Activated T-helper 17 cell treated with anti-CD3 and anti-CD28 coated beads, Interleukin-2, amount 50 U/mL, for 72 hours (primary cell): ENCODE measurements at places on chromosomes 1 and 21.

DNA sequence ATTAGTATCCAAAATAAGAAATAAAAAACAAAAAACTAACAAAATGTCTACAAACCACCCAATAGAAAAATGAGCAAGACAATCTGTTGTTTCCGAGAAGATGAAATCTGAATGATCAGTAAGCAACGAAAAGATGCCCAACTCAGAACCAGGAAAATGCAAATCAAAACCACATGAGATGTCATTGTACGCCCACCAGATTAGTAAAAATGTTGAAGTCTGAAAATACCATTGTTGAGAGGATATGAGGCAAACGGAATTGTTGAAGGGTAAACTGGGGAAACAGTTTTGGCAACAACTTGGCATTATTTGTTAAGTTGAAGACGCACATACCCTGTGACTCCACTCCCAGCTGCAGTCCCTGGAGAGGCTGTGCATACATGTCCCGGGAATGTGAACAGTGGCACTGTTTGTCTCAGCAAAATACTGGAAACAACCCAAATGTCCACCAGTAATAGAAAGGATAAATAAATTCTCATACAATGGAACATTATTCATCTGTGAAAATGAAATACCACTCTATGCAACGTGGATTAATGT, 10.6 kb downstream of the ZBTB17 start:
- peak; percentile 45 for ATAC-seq

DNA sequence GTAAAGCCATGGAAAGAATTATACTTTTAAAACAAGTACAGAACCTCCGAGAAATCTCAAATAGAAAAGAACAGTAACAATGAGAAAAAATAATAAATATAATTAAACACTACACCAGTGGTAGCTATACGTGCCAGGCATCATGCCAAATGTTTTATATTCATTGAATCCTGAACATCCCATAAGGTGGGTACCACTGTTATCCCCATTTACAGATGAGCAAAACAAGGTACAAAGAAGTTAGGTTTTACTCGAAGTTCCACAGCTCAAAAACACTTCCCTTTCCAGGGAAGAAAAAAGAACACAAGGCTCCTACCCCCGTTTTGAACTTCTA, 33.4 kb downstream of the JAK1 start:
- ATAC-seq = no peak

DNA sequence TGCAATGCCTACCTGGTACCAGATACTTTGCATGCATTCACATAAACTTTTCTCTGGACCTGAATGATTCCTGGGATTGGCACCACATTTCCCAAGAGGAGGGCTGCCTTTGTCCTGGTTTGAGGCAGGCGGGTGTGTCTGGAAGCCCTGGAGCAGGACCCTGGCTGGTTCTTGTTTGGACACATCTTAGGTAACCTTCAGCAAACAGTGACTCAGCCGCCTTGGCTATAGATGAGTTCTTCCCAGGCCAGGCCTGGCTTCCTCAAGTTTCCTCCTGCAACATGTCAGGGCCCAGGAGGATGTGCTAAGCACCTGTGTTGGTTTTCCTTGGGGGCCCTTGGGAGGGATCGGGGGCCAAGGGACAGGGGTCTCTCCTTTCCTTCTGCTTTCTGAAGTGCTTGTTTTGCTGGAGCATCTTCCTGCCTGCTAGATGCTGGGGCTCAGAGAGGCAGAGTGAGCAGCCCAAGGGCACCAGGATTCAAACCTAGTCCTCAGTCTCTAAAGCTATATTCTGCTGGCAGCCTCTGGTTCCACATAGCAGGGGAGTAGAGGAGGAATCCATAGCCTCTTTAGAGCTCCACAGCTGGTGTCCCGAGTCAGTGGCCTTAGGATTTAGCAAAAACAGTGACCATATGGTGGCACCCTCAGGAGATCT, 38.2 kb downstream of the PAX7 start:
- ATAC-seq = no peak

GRCh38 chr1:7006996-7007871, 222.0 kb downstream of the CAMTA1 start:
- no peak for ATAC-seq

DNA sequence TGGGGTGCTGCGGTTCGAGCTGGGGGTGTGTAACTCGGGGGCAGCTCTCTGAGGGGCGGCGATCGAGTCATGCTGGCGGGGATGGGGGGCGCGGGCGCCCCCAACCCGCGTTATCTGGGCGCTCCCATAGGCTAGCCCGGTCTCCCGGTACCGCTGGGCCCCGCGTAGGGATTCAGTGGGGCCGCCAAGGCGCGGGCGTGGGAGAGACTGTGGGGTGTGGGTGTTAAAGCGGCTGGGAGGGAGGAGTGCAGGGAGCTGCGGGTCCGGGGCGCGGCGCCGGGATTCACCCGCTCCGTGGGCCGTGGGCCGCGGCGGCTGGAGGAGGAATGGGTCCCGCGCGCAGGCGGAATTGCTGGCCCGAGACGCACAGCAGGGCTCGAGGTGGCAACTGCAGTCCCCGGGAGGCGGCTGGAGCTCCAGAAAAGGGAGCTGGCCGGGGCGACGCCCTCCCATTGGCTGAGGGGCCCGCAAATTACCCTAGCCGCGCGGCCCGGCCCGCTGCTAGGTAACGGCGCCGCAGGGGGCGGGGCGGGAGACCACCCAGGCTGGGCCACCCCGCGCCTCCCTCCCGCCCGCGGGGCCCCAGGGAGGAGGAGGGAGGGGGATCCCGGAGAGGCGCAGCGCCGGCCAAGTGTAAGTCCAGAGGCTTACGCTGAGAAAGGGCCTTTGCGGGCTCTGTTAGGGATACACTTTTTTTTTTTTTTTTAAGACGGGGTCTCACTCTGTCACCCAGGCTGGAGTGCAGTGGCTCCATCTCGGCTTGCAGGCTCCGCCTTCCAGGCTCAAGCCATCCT, at the start of gene PTCH2:
PTCH2 (minus strand) TSS at position 392 of the 794 bp plus-strand sequence; CDS start at position 71, 321 bp downstream.
- ATAC-seq = peak; percentile 45

GRCh38 chr1:52927212-52928014, at the start of gene SCP2:
Gene SCP2, plus strand, starts transcription at chr1:52927276. Its CDS starts 121 bp downstream, at chr1:52927397.
- ATAC-seq = peak; percentile 95

DNA sequence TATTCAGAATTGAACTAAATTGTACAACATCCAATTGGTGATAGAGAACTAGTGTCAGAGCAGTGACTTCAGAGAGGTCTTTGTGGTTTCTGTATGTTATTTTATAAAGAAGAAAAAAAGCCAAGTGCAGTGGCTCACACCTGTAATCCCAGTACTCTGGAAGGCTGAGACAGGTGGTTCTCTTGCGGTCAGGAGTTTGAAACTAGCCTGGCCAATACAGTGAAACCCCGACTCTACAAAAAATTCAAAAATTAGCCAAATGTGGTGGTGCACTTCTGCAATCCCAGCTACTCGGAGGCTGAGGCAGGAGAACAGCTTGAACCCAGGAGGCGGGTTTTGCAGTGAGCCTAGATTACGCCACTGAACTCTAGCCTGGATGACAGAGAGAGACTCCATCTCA, 90.7 kb downstream of the ASH1L start:
- no peak for ATAC-seq

DNA sequence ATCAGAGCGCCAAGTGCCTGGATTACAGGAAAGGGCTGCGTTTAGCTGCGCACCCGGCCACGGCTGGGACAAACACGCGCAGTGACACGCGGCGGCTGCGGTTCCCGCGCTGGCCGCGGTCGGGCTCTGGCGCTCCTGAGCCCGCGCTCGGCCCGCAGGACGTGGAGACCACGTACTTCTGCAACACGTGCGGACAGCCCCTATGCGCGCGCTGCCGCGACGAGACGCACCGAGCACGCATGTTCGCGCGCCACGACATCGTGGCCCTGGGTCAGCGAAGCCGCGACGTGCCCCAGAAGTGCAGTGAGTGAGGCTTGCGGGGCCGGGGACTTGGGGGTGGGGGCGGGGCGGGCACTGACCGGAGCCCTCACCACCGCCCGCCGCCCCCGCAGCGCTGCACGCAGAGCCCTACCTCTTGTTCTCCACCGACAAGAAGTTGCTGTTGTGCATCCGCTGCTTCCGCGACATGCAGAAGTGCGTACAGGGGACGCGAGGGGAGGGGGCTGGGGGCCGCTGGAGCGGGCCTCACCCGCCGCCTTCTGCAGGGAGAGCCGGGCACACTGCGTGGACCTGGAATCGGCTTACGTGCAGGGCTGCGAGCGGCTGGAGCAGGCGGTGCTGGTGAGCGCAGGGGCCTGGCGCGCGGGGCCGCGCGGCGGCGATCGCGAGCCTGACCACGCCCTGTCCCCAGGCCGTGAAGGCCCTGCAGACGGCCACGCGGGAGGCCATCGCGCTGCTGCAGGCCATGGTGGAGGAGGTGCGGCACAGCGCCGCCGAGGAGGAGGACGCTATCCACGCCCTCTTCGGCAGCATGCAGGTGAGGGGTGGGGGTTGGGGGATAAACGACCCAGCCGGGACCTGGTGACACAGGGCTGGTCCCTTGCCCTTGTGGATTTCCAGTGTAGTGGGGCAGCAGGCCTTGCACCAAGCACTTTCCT, 3.1 kb downstream of the RNF207 start:
- ATAC-seq = peak; percentile 25

GRCh38 chr1:44294588-44295007, 60.5 kb downstream of the ERI3 start:
- no peak for ATAC-seq

- no peak for ATAC-seq
Measured at GRCh38 chr1:19505693-19506457, 20.5 kb upstream of the CAPZB start.

GRCh38 chr1:203671047-203671446, 44.4 kb downstream of the ATP2B4 start:
- peak; percentile 61 for ATAC-seq

DNA sequence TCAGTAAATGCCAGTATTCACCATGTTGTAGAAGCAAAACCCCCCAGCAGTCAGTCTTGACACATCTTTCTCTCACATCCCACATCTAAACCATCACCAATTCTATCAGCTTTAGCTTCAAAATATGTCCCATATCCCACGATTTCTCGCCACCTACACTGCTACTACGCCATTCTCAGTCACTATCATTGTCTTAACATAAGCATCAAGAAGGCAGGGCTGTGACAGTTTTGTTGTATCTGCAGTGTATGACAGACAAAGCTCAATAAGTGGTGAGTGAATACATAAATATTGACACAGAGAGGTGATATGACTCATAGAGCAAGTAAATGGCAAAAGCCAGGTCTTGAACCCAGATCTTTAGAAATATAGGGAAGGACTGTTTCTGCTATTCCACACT, 59.9 kb downstream of the JAK1 start:
- peak; percentile 93 for ATAC-seq

DNA sequence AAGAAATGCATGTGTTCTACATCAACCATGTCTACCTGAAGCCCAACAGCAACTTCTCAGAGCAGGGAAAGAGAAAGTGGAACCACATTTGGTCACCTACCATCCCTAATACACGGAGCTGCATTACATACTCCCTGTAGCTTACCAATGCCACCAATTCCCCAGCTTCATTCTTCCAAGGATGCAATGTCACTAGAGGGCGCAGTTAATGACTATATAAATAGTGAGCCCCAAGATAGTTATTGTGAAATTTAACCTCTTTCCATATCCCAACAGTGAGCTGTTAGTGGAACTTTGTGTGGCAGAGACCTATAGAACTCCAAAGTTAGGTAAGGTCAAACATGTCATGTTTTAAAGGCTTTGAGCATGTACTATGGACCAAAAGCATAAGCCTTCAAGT, 618.3 kb downstream of the SMYD3 start:
- ATAC-seq = no peak

- ATAC-seq = no peak
Measured at GRCh38 chr1:43267291-43267805, 2.4 kb upstream of the TMEM125 start.

GRCh38 chr1:70284366-70284765, 63.2 kb downstream of the SRSF11 start:
- ATAC-seq = no peak

- ATAC-seq = peak; percentile 84
Measured at GRCh38 chr21:42746593-42747275, 93.3 kb downstream of the PDE9A start.

DNA sequence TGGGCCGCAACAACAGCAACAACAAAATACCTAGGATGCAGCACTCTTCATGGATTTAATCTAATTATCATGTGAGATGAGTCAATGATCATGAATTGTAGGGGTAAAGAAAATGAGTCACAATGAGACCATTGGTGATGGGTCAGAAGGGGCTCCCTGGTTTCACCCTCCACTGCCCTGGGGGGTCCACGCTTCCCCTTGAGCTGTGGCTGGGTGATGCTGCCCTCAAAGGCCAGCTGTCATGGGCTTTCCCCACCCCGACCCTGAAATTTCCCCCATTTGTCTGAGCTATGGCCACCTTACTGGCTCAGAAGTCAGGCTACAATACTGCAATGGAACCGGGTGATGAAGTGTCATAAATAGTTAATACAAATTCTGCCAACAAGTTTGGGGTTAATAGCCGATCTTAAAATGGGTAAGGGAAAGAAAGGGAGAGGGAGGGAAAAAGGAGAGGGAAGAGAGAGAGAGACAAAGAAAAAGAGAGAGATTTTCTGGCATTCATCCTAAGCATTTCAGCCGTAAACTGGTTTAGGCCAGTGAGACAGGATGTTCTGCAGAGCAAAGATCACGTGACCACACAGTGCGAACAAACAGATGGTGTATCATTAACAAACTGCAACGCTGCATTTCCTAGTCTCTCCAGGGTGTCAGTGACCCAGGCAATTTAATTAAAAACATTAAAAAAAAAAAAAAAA, 143.4 kb upstream of the ERRFI1 start:
- peak; percentile 84 for ATAC-seq
